Midbrain (tissue), 1 donor: ENCODE measurements at places on chromosomes 2 and 18.

DNA sequence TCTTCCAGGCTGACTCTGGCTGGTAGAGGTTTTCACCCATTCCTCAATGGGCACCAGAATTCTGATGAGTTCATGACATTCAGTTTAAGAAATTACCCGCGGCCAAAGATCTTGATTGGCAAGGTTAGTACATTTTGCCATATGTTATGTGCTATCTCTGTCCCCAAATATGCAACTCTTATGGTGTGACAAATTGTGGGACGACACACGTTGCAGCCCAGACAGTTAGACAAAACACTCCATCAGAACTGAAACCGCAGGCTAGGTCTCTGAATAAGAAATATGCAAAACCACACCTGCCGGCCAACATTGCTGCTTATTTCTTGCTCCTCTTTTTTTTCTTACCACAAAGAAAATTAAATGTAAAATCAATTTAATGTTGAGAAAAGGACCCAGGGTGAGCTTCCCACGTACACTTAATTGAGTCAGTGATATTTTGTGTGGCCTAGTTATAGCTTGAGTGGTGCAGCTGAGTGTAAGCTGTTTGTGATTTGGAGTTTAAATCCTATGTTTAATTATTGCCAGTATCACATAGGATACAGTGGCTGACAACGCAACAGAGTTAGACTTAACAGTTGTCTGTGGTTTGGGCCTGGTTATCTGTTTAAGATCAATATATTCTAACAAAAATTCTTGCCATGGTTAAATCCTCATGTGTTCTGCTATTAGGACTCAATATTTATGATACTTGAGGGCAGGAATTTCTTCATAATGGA lies 35.7 kb upstream of the LTBP1 start:
- no peak for DNase-seq

- DNase-seq: no peak
Measured at GRCh38 chr2:152609154-152609553, 108.1 kb downstream of the PRPF40A start.

DNA sequence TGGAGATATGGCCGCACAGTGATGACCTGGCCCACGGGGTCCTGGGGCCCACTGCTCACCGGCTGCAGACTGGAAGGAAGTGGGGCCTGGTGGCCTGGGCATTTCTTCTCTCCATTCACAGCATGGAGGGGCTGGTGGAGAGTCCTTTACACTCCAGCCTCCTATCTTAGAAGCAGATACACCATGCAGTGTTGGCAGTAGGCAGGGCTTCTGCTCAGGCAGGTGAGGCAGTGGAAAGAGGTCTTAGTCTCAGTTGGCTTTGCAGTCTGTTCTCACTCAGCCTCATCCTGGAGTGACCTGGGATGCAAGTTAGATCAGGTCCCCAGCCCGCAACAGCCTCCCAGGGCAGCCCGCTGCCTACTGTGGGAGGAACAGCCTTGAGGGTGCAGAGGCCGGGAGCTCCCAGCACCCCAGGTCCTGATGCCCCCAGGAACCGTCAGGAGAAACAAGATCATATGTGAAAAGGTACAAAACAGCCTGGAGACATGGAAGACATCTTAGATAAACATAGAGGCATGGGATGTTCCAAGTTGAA lies 45.8 kb upstream of the OTOS start:
- no peak for DNase-seq

GRCh38 chr2:200050921-200051610 lies 95.7 kb downstream of the MAIP1 start:
- no peak for DNase-seq

GRCh38 chr2:171323971-171324528 lies 109.7 kb downstream of the METTL8 start:
- no peak for DNase-seq

GRCh38 chr18:57084331-57085271 lies 62.3 kb upstream of the BOD1L2 start:
- DNase-seq: no peak

DNA sequence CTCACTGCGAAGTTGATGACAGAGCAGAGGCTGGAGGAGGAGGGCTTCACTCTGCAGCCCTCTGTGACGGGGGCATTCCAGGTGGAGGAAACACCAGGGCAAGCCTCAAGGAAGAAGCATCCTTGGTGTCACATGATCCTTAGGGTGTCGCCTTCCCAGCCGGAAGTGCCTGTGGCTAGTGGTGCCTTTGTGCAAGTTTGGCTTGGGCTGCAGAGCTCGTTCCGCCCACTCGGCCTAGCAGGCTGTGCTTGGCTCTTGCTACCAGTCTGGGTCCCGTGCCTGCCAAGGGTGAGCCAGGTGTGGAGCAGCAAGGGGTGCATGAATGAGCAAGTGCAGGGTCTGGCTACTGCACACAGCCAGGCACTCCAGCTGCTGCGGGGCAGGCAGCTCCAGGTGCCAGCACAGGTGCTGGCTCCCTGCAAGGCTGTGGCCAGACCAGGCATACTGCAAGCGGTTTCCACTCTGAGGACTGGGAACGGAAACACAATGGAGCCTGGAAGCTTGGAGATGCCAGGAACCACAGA lies 325.3 kb upstream of the SMIM21 start:
- DNase-seq: no peak

DNA sequence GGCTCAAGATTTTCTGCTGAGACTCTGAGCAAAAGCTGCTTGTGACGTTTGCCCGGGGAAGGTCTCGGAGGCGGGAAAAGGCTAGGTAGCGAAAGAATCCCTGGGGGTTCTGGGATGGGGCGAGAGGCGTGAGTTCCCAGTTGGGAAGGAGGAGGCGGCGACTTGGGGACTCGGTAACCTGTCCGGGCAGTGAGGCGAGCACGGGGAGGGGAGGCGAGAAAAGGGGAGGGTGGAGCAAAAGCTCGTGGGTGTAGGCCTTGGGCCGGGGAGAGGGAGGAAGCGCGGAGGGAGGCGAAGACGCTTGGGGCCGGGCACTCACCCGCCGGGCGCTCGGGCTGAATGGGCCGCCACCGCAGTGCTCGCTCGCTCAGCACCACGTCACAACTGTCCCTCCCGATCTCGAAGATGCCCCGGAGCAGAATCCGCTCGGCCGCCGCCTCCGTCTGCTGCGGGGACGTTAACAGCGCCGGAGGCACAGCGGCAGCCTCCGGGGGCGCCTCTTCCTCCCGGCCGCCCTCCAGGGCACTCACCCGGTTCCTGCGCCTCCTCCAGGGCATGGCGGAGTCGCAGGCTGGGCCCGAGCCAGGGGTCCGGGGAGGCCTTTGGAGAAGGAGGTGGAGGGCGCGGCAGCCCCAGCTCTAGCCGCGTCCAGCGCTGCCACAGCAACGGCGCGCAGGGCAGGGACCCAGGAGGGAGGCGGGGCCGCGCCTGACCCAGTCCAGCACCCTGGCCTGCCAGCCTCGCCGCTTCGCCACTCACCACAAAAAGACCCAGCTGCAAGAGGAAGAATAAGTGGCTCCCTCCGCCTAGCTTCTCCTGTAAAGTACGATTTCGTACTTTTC lies at the start of gene CERKL:
Gene CERKL, minus strand, starts transcription at position 656 of the 842 bp plus-strand sequence. Its CDS starts 99 bp downstream, at position 557.
- peak; percentile 11 for DNase-seq

DNA sequence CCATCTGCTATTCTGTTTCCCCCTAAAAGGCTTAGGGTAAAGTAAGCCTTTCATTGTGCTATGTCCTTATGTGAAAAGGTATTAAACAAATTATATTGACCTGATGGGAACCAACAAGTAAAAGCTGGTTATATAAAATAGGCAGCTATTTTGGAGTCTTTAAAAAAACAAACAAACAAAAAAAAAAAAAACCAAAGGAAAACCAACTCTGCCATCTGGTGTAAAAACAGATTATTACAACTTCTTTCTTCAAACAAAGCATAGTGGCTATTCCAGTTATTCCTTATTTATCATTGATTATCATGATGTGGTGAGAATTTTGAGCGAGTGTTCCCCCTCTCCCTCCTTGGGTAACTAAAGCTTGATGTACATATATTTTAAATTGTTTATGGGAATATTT lies 122.3 kb upstream of the FHL2 start:
- peak; percentile 11 for DNase-seq

DNA sequence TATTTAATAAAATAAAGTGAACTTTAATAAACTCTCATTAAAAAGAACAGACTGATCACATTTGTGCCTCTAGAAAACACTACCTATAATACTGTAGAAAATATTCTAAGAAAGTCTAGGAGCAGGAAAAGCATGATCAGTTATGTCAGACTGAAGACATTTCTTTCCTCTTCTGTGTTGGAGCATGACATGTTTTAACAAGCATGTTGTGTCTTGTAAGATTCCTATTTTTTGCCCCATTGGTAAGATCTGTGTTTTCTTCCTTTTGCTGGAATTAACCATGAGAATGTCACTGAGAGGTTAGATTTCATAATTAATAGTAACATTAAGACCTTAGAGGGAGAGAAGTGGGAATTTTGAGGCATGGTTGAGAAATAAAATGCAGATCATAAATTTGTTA lies 27.7 kb downstream of the LAMA3 start:
- no peak for DNase-seq

GRCh38 chr2:108330979-108331378 lies 42.3 kb downstream of the SULT1C2 start:
- DNase-seq: no peak

DNA sequence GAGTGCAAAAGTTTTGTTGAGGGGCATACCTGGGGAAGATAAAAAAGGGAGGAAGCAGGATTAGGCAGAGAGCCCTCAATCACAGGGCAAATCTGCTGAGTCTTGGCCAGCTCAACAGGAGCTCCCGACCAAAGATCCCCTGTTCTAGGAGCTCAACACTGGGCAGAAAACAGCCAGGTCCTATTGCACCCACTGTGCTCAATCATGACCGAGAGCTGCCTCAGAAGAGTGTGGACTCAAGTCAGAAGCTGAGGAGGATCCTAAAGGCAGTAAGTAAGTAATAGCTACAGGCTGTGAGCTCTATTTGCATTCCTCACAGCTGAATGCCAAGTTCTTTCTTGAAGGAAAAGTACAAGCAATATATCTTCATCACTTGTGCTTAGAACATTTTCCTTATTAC lies 334.4 kb upstream of the NRP2 start:
- no peak for DNase-seq

- DNase-seq: no peak
Measured at GRCh38 chr2:7070483-7070882, 153.3 kb downstream of the RNF144A start.

GRCh38 chr2:86396291-86396785 lies 44.8 kb upstream of the KDM3A start:
- DNase-seq: peak; percentile 61

GRCh38 chr2:9280224-9280623 lies 73.6 kb downstream of the ASAP2 start:
- DNase-seq: no peak

- DNase-seq: no peak
Measured at GRCh38 chr2:239047861-239048260, 200.0 kb downstream of the TWIST2 start.

GRCh38 chr18:45488645-45489044 lies 126.6 kb upstream of the SLC14A2 start:
- no peak for DNase-seq

- peak; percentile 6 for DNase-seq
Measured at GRCh38 chr2:214810671-214811070, 1.2 kb upstream of the BARD1 start.

- DNase-seq: peak; percentile 100
Measured at GRCh38 chr2:64751286-64752260, 97.9 kb upstream of the SERTAD2 start.

DNA sequence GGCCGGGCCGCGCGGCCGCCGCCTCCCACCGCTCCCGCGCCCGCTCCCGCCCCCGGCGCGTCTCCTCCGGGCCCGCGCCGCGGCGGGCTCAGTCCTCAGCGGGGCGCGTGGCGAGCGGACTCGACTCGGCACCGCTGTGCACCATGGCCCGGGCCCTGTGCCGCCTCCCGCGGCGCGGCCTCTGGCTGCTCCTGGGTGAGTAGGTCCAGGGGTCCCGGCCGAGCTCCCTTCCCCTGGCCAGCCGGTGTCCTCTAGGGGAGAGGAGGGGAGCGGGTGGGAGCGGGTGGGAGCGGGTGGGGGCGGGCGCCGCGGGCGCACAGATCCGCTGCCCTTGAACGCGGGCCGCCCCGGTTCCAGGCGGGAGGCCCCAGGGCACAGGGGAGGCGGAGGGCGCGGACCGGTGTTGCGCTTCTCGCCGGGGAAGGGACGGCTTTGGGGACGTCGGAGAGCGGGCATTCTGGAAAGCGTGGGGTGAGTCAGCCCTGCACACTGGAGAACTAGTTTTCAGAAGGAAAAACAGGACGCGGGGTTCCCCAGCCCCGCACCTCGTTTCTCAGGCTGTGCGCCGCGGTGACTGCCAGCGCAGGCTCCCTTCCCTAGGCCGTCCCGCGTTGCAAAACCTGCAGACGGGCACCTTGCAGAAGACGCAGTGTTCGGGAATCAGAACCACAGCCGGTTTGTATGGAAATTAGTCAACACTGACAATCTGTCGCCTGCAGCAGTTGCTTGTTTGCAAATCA lies at the start of gene RAMP1:
Gene RAMP1, plus strand, starts transcription at position 91 of the 740 bp plus-strand sequence. Its CDS starts 53 bp downstream, at position 144.
- DNase-seq: no peak

DNA sequence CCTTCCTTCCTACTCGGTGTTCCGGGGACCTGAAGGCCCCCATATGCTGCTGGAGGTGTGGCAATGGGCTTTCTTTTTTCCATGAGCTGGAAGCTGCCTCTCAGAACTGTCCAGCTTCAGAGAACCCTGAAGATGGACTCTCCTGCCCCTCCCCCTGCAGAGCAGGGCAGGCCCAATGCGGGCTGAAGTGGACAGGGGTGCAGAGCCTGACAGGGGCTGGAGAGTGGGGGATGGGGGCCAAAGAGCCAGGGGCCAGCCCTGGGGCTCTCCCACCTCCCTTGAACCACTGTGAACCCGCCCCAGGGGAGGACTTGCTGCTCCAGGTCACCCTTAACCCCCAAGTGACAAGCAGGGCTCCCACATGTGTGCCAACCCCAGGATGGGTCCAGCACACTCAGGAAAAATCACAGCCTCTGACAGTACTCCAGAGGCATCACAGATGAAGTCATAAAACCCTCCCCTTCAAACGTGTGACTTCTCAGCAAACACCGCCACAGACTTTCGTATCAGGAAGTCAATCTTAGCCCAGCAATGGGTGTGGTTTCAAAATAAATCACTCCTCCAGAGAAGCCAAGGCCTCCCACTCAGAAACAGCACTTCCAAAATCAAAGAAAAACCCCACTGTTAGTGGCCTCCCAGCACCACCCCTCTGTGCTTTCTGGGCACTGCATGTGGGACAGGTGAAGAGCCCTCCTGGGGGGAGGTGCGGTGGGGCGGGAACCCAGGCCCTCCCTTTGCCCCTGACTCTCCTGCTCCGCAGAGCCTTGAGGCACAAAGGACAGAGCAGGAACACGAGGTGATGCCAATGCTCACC lies 135.8 kb downstream of the HDAC4 start:
- no peak for DNase-seq

DNA sequence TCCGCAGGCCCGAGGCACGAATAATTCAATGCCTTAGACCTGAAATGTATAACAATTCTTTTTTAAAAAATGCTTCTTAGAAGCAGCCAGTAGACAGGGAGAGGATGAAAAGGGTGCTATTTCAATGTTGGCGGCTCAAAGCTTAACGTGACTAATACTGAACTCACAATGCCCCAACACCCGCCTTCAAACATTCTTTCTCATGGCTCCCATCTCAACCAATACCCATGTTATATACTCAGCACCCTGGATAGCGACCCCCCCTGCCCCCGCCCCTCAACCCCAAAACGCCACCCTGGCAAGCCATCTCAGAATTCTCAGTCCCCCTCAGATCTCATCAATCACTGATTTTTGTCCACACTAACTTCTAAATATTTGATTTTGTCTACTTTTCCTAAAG lies 4.4 kb downstream of the FBXO41 start:
- DNase-seq: no peak

- no peak for DNase-seq
Measured at GRCh38 chr2:120526997-120527945, 181.3 kb downstream of the INHBB start.
